ENCODE measurements at places on chromosomes 3 and 15.

GRCh38 chr15:62612771-62613170 is 429.8 kb upstream of the TPM1 start:
- DNase-seq, result no peak

DNA sequence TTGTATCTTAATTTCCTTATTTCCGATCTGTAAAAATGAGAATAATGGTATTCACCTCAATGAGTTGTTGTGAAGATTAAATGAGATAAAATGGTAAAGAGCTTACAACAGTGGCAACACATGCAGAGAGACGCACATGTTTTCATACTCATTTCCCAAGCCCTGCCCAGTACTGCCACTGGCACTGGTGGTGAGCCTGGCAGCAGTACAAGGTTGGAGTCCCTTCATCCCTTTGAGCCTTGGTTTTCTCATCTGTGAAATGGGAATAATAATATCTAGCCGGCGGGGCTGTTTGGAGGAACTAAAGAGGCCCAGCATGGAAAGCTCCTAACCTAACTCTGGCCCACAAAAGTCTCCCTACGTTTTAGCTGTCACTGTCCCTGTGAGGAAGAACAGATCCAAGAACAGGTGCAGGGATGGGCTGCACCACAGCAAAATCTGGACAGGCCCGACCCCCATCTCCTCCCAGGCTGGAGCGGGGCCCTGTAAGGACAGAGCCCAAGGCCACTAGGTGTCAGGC is 866 bp upstream of the CD276 start:
- no peak for DNase-seq

- DNase-seq, result no peak
These were observed 8.4 kb downstream of the HACL1 start for GRCh38 chr3:15592968-15593367.

GRCh38 chr3:28924744-28925360 is 356.0 kb upstream of the RBMS3 start:
- peak; percentile 0 for DNase-seq

- no peak for DNase-seq
These were observed at the start of gene SLC27A2 for GRCh38 chr15:50181969-50182218. Gene SLC27A2 (plus strand): TSS chr15:50182196. CDS start chr15:50182428, 232 bp downstream.

- no peak for DNase-seq
These were observed 129.0 kb downstream of the THSD4 start for GRCh38 chr15:71244250-71244649.

- DNase-seq, result peak; percentile 60
These were observed 1.2 kb downstream of the CLSTN2 start for GRCh38 chr3:139935866-139936817.

GRCh38 chr15:62344806-62345539 is 179.9 kb upstream of the C2CD4B start:
- DNase-seq, result peak; percentile 91

- no peak for DNase-seq
These were observed 23.3 kb downstream of the TF start for GRCh38 chr3:133769536-133769935.

GRCh38 chr3:188187053-188187452 is 33.1 kb downstream of the LPP start:
- DNase-seq, result peak; percentile 71

- DNase-seq, result peak; percentile 93
These were observed 860 bp downstream of the RASA2 start for GRCh38 chr3:141487521-141488252.

DNA sequence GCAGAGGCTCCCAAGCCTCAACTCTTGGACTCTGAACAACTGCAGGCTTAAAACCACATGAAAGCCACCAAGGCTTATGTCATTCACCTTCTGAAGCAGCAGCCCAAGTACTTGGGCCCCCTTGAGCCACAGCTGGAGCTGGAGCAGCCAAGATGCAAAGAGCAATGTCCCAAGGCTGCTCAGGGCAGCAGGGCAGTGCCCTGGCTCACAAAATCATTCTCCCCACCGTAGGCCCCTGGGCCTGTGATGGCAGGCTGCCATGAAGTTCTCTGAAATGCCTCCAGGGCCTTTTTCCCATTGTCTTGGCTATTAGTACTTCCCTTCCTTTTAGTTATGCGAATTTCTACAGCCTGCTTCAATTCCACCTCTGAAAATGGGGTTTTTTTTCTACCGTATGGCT is 83.4 kb downstream of the DCLK3 start:
- no peak for DNase-seq

DNA sequence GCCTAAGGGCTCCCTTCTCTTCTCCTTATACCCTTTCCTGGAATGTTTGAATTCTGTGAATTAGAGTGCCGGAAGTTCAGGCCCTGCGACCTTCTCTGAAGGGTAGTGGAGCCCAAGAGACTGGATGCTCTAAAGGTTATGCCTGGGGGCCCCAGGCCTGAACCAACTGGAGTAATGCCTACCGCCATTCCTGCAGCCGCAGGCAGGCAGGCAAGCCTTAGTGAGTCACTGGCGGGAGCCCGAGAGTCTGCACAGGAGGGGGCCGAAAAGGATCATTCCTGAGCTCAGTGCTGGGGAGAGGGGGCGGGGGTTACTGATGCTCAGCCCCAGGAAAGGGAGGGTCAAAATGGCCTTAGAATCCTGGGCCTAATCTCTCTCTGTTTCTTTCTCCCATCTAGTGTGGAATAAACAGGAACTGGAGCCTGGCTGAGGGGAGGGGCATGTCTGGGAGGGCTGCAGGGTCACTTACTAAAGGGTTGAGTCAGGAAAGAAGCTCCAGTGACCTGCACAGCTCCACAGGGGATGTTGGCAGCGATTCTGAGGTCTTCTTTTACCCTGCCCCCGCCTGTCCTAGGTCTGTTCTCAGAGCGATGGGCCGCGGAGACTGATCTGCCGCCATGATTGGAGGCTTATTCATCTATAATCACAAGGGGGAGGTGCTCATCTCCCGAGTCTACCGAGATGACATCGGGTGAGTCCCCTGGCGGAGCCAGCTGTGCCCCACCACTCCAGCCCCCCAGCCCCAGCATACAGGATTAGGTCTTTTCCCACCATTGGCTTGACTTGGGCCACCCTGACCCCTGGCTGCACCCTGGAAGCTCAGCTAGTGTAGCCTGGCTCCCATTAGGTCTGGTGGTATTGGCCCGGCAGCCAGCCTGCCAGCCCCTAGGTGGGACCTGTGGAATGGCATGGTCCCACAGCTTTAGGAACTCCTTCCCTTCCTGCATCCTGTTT is 2.0 kb downstream of the AP2M1 start:
- peak; percentile 8 for DNase-seq

GRCh38 chr3:78792733-78793132 is 975.1 kb downstream of the ROBO1 start:
- no peak for DNase-seq

GRCh38 chr3:126448136-126448892 is 27.4 kb downstream of the ZXDC start:
- no peak for DNase-seq

GRCh38 chr15:26113296-26113695 is 250.2 kb upstream of the ATP10A start:
- DNase-seq, result no peak

GRCh38 chr3:18657858-18658820 is 233.0 kb upstream of the SATB1 start:
- peak; percentile 3 for DNase-seq

GRCh38 chr3:193827040-193827669 is 234.1 kb downstream of the OPA1 start:
- no peak for DNase-seq

DNA sequence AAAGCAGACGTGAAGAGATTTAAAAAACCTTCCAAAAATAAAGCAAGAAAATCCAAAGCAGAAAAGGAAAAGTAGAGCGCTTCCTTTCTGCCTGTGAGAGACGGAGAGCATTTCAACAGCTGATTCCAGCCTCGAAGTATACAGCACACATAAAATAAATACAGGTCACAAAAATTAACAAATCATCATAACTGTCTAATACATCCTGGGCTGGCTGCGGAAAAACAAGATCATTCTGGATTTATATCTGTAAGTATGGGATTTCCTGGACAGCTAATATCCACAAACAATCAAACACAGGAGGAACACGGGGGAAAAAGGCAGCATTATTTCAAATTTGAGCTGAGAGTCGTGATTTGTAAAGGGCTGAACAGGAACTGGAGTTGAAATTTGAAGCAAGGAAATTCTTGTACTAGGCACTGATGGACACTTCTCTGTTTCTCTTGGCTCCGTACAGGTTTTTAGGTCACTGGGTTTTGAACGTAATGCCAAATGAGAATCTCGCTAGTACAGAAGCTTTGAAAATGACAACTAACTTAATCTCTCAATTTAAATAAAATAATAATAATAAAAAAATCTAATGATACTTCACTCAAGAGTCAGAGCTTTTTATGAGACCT is 577.7 kb downstream of the FOXP1 start:
- DNase-seq, result no peak

GRCh38 chr3:185912929-185913901 is 24.6 kb downstream of the TRA2B start:
- DNase-seq, result peak; percentile 31

DNA sequence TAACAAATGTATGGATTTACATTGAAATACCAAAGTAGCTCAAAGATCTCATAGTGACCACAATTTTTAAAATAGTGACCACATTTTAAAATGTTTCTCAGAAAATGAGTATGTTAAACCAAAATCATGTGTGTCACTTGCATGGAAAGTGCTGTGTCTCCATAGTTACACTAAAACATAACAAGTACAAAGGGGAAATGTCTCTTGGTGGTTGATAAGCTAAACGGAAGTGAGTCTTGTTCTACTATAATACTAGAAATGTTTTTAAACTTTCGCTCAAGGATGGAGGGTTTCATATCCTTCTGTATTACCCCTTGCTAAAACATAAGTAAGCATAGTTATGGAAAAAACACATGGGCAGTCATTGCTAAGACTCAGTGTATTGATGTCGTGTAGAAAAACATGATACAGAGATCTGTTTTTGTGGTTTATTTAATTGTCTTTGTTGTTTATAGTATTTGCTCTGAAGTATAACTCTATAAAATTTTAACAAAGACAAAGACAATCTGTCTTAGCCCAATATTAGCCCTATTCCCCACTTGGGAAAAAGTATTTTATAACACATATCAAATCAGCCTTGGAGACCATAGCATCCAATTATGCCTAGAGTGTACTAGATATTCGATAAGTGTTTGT is 27.0 kb upstream of the DENND4A start:
- no peak for DNase-seq

DNA sequence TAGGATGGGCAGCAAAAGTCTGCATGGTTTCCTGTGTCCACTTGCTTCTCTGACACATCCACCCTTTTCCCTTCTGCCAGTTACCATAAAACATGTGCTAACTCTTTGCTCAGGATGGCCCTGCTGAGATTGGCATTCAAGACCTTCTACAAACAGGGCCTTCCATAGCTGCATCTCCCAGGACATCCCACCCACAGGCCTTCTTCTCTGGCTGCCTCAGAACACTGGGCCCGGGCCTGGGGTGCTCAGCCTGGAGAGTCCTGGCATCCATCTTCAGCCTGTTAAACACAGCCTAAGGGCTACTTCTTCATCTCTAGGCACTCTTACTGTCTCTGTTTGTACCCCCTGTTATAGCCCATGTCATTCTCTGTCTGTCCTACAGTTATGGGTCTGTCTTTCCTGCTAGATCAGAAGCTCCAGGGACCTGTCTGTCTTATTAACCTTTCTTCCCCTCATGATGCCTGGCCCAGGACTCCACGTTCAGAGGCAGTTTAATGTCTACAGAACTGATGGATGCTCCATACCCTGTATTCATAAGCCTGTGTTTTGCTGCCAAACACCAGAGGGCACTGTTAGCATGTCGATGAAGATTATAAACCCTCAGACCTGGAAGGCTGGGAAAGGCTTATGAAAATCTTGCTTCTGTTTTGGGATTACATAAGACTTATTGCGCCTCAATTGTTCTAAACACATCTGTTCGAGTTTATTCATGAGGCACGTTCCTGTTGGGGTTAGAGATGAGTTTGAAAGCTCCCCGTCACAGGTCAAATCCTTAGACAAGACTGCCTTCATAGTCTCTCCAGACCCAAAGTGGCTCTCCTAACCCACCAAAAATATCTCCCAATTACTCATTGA is 16.5 kb downstream of the SEMA3G start:
- DNase-seq, result peak; percentile 64

DNA sequence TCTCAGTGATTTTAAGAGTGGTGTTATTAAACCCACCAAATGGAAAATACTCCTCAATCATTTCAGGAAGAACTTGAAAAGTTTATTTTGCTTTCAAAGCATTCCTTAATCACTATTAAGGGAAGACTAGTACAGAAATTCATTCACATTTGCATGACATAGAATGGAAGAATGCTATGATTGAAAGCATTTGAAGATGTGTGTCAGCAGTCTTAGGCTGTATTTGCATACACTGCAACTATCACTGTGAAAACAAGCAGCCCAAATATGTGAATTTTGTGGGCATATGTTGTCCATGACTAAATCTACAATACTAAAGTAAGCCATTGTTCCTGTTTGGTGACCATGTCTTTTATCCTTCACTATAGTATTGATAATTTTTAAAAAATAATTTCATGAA is 95.8 kb downstream of the CNTN3 start:
- DNase-seq, result no peak

DNA sequence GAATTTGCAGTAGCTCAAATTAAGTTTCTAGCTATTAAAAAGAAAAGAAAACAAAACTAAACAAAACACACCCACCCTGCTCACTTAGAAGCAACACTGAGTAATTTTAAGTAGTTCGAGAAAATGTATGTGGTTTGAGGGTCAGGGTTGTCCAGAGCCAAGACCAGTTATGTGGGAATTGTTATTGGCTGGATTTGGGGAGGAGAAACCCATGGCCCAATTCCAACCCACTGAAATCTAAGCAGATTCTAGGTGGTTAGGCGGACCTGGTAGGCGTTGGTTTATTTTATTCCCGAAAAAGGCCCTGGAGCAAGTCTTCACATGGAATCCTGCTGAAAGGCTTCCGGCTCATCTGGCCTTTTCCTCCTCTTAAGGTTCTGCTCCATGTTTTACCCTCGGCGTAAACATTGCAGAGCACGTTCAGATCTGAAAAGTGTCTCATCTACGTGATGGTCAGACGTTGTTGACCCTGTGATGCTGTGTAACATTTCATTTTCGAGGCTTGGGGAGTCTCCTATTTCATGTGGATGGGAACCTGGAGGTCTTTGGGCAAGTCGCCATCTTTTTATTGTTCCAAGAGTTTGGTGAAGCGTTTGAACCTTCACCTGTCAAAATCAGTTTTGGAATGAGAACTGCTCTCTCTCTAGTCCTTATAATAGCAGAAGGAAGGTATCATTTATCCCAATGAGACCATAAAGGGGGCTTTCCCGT is 64.0 kb downstream of the FLNB start:
- no peak for DNase-seq

Data from DMS53 (cell line).